ENCODE measurements at places on chromosomes 12 and 14. TPM values are rescaled to one million over a fixed set of nuclear protein-coding genes. Genes with fewer than 3 reads are reported as not detected.
A peak's percentile ranks its signal among the peaks of the same experiment; 100 is the strongest.

Gene NUDT14
- 59.1 TPM for total RNA-seq

Gene RPS6KA5
- total RNA-seq, result 8.0 TPM

Gene TMEM52B
- total RNA-seq, result 2.3 TPM

Gene PRH2
- not detected for total RNA-seq

Gene HCAR2
- 7.6 TPM for total RNA-seq

Gene KLRC2
- total RNA-seq, result 2.8 TPM

Gene TSPAN8
- total RNA-seq, result 11.2 TPM

Gene LYZ
- total RNA-seq, result 1,056 TPM

Gene MYH6
- total RNA-seq, result 3.4 TPM

Gene CATSPERB
- total RNA-seq, result 3.0 TPM

Gene GPR84
- 0.96 TPM for total RNA-seq

GRCh38 chr14:51448831-51449670, 202.7 kb upstream of the FRMD6 start:
- H3K27ac ChIP-seq, result no peak overlapping the region
- no peak for DNase-seq
- no peaks in the 10 kb centered on the region for H3K27me3 ChIP-seq
- H3K4me3 ChIP-seq, result no peak overlapping the region

DNA sequence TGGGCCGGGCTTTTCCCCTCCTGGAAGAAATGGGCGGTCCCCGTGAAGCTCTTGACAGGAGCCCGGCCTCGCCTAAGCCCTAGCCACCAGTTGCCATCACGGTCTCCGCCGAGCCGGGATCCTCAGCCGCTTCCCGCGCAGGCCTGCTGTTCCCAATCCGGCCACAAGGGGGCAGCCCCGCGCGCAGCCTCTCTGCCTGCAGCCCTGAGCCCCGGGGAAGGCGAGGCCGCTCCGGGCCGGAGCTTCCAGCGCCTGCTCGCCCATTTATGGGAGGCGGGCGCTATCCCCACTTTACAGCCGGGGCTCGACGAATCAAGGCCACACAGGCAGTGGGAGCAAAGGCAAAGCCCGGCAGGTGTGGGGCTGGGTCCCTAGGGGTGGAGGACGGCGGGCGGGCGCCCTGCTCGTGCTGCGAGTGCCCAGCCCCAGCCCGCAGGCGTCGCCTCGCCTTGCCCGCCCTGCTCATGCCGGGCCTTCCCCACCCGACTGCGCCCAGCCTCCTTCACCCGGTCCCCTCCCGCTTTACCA, 61.5 kb downstream of the LGMN start:
- peak; percentile 91 for DNase-seq
- peak overlapping the region; percentile 44 for H3K4me3 ChIP-seq
- peaks cover under 1% of the 10 kb centered on the region for H3K4me1 ChIP-seq
- H3K27ac ChIP-seq, result no peak overlapping the region

GRCh38 chr14:21894003-21894897, 220.6 kb upstream of the OR4E1 start:
- H3K27me3 ChIP-seq, result no peaks in the 10 kb centered on the region
- no peak overlapping the region for H3K4me3 ChIP-seq
- no peaks in the 10 kb centered on the region for H3K36me3 ChIP-seq
- no peak for DNase-seq

DNA sequence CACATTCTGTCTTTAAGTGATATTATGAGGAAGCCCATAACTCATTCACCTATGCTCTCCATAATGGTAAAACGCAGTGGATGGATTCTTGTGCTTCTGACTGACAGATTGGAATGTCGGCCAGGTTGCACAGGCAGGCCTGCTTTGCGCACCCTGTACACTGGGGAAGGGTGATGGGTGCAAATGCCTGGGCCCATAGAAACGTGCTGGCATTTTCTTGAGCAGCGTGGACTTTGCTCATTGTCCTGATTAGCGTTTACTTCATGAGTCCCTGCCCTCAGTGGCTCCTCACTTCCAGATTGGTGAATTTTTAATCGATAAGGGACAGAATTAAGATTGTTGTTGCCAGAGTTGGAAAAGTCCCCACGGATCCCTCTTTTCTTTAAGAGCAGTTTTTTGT, 80.9 kb upstream of the TRAF3 start:
- H3K4me1 ChIP-seq, result peaks cover 36% of the 10 kb centered on the region
- H3K36me3 ChIP-seq, result no peaks in the 10 kb centered on the region
- H3K4me3 ChIP-seq, result no peak overlapping the region

DNA sequence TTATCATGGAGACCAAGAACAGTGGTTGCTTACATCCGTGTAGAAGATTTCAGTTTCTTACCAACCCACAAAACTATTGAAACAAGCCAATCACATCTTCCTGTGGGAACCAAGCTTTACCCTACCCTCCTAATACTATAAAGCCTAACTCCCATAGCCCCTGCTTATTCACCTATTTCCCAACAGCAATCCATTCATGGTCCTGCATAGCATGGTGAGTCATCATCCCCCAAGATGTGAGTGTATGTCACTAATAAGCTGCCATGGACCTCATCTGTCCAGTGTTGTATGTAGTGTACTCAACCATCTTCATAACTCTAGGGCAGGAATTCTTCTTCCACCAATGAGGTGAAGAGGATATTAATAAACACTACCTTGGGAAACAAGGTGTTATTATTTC, 1620.4 kb upstream of the FLRT2 start:
- H3K27ac ChIP-seq, result no peak overlapping the region
- no peaks in the 10 kb centered on the region for H3K36me3 ChIP-seq
- no peaks in the 10 kb centered on the region for H3K27me3 ChIP-seq
- DNase-seq, result no peak
- no peak overlapping the region for H3K4me3 ChIP-seq
- no peaks in the 10 kb centered on the region for H3K4me1 ChIP-seq

GRCh38 chr14:96501740-96502620, at the start of gene PAPOLA:
Gene PAPOLA (plus strand): TSS chr14:96502382. CDS start chr14:96502593, 211 bp downstream.
- no peaks in the 10 kb centered on the region for H3K27me3 ChIP-seq
- H3K27ac ChIP-seq, result peak within 1 kb of the TSS; percentile 98
- peaks cover 42% of the 10 kb centered on the region for H3K4me1 ChIP-seq
- no peaks in the 10 kb centered on the region for H3K36me3 ChIP-seq

DNA sequence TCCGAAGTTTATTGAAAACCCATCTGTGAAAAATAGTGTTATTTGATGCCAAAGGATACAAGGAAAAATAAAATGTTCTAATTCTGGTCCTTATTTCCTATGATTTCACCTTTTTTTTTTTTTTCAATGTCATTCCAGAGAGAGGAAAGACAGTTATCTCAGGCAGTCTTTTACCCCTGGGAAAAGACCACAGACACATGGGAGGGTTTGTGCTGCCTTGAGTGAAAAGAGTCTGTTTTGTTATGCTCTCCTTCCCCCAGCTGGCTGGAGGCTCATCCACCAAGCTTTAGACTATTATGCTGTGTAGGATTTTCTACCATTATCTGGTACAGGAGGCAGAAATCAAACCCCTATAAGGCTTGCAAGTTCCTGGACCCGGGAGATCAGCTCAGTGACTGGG, 151.8 kb downstream of the CRADD start:
- H3K27me3 ChIP-seq, result no peaks in the 10 kb centered on the region
- H3K36me3 ChIP-seq, result no peaks in the 10 kb centered on the region
- no peak overlapping the region for H3K27ac ChIP-seq
- no peak overlapping the region for H3K4me3 ChIP-seq
- peaks cover 20% of the 10 kb centered on the region for H3K4me1 ChIP-seq

DNA sequence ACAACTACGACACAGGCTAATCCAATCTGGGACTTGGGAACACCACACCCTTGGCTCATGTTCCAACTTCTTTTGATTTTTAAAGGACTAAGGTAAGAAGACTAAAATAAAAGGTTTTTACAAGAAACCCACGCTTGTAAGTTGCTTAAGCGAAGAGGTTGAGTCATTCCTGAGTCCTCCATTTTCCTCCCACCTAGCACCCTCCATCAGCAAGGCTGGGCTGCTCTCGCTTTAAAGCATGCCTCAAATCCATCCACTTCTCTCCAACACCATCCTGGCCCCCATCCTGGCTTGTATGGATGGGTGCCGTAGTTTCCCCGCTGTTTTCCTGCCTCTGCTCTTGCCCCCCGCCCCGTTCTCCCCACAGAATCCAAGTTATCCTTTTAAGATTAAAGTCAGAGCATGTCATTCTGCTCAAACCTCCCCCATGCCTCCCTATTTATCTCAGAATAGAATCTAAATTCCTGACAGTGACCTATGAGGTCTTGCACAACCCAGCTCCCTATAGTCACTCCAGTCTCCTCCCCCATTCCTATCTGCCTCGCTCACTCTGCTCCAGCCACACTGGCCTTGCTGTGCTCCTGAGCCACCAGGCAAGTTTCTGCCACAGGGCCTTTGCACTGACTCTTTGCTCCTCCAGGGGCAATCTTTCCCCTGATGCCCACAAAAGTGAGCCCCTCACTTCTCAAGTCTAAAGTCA, 34.5 kb downstream of the SCARB1 start:
- no peaks in the 10 kb centered on the region for H3K36me3 ChIP-seq
- no peak overlapping the region for H3K4me3 ChIP-seq
- no peak overlapping the region for H3K27ac ChIP-seq
- H3K27me3 ChIP-seq, result no peaks in the 10 kb centered on the region

- H3K4me3 ChIP-seq, result no peak overlapping the region
- no peak for DNase-seq
- no peaks in the 10 kb centered on the region for H3K4me1 ChIP-seq
Observed at GRCh38 chr12:112788205-112788604, 3.3 kb upstream of the RPH3A start.

GRCh38 chr12:52205612-52206303, 13.9 kb upstream of the KRT80 start:
- H3K27me3 ChIP-seq, result peaks cover 4% of the 10 kb centered on the region
- DNase-seq, result no peak
- no peaks in the 10 kb centered on the region for H3K36me3 ChIP-seq
- no peak overlapping the region for H3K27ac ChIP-seq
- H3K4me1 ChIP-seq, result peaks cover 13% of the 10 kb centered on the region

GRCh38 chr14:55780156-55780946, 200.3 kb downstream of the KTN1 start:
- peaks cover 15% of the 10 kb centered on the region for H3K4me1 ChIP-seq
- H3K27me3 ChIP-seq, result no peaks in the 10 kb centered on the region
- H3K36me3 ChIP-seq, result no peaks in the 10 kb centered on the region
- DNase-seq, result no peak
- H3K4me3 ChIP-seq, result no peak overlapping the region

GRCh38 chr14:99077076-99077843, 194.7 kb downstream of the BCL11B start:
- no peak for DNase-seq
- H3K36me3 ChIP-seq, result no peaks in the 10 kb centered on the region
- no peak overlapping the region for H3K27ac ChIP-seq
- H3K4me3 ChIP-seq, result no peak overlapping the region

- no peak for DNase-seq
- H3K4me3 ChIP-seq, result no peak overlapping the region
- no peaks in the 10 kb centered on the region for H3K36me3 ChIP-seq
- H3K27ac ChIP-seq, result no peak overlapping the region
- H3K27me3 ChIP-seq, result peaks cover 8% of the 10 kb centered on the region
- H3K4me1 ChIP-seq, result no peaks in the 10 kb centered on the region
Observed at GRCh38 chr12:110932046-110932445, 11.7 kb upstream of the MYL2 start.

- no peak overlapping the region for H3K4me3 ChIP-seq
- no peaks in the 10 kb centered on the region for H3K36me3 ChIP-seq
- no peak for DNase-seq
- peaks cover 4% of the 10 kb centered on the region for H3K4me1 ChIP-seq
- H3K27ac ChIP-seq, result no peak overlapping the region
Observed at GRCh38 chr14:21917699-21918436, 244.2 kb upstream of the OR4E1 start.

DNA sequence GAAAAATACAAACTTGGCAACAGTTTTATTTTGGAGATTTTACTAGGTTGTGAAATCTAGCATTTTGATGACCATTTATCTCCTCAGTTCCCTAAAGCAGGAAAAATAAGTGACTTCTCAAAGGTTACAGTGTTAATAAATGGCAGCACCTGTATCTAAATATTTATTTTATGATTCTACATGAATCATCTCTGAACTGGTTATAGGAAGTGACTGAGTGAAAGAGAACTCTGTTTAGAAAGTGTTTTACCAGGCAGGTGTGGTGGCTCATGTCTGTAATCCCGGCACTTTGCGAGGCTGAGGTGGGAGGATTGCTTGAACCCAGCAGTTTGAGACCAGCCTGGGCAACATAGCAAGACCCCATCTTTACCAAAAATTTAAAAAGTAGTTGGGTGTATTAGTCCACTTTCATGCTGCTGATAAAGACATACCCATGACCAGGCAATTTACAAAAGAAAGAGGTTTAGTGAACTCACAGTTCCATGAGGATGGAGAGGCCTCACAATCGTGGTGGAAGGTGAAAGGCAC, 26.3 kb downstream of the MIPOL1 start:
- no peaks in the 10 kb centered on the region for H3K27me3 ChIP-seq
- no peak overlapping the region for H3K4me3 ChIP-seq
- no peaks in the 10 kb centered on the region for H3K4me1 ChIP-seq
- no peak overlapping the region for H3K27ac ChIP-seq
- DNase-seq, result no peak
- no peaks in the 10 kb centered on the region for H3K36me3 ChIP-seq

DNA sequence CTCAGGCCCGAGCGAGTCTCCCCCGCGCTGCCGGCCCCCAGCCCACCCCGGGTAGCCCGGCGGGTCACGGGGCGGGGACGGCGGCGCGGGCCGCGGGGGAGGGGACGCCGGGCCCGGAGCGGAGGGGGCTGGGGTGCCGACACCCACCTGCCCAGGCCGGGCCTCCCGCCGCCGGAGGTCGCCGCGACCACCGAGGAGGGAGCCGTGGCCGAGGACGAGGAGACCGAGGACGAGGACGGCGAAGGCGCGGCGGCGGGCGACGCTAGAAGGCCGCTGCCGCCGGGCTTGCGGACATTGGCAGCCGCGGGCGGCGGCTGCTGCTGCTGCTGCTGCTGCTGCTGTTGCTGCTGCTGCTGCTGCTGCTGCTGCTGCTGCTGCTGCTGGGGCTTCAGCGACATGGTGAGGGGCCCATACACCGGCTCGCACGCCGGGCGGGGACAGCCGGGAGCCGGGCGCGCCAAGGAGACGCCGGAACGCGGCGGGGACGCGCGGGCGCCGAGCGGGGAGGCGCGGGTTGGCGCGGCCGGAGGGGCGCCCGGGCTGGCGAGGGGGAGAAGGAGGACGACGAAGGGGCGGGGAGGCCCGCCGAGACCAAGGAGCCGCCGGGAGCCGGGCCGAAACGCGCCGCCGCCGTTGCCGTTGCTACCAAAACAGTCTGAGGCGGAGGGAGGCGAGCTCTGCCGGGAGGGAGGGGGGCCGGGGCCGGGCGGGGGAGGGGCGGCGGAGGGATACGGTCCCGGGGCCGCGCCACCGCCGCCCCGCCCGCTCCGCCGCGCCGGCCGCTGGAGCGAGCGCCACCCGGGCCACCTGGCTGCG, at the start of gene ATXN2:
Gene ATXN2 (minus strand): TSS at position 679 of the 816 bp plus-strand sequence. CDS start 281 bp downstream, at position 398.
- H3K4me3 ChIP-seq, result peak within 1 kb of the TSS; percentile 97
- H3K4me1 ChIP-seq, result peaks cover 35% of the 10 kb centered on the region
- H3K27ac ChIP-seq, result peak within 1 kb of the TSS; percentile 95
- no peaks in the 10 kb centered on the region for H3K27me3 ChIP-seq

DNA sequence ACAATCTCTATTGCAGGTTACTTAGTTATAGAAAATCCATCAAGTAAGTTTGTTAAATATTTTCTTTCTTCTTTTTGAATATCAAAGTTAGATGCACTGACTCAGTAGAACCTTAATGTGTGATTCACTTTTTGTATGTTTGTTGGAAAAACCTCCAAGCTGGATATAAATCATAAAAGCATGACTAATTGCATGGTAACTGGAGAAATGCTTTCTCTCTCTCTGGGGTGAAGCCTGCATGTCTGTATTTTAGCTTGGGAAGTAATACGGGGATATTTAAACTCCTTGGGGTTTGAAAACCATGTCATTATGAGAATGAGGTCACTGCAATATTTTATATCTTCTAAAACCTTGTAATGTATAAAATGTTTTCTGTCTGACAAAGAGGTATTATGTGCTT, 58.6 kb upstream of the MYF6 start:
- DNase-seq, result no peak
- H3K27ac ChIP-seq, result no peak overlapping the region
- H3K4me1 ChIP-seq, result no peaks in the 10 kb centered on the region
- H3K4me3 ChIP-seq, result no peak overlapping the region
